ENCODE measurements at places on chromosomes 11 and 22.

GRCh38 chr11:32288276-32288675 is 147.1 kb downstream of the WT1 start:
- no peak for ATAC-seq

DNA sequence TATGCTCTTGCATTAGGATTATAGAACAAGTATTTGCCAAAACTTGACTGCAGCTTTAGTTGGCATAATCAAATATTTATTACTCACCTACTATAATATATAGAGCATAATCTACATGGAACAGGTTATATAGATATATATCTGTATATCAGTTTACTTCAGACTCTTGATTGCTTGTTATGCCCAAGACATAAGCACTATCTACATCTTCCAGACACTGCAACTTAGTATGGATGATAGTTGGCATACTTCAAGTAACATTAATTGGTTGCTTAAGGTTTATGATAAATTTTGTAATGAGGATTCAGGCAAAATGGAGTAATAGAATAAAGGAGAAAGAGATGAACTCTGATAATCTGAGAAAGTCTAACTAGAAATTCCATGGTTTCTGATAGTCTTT is 1.0 kb downstream of the CCDC15 start:
- no peak for ATAC-seq

- ATAC-seq: no peak
Observed at GRCh38 chr11:44763121-44763820, 36.5 kb downstream of the TSPAN18 start.

- ATAC-seq: no peak
Observed at GRCh38 chr11:96424693-96425092, 34.9 kb downstream of the JRKL start.

GRCh38 chr22:27637604-27638003 is 164.0 kb downstream of the MN1 start:
- ATAC-seq: no peak

Data from gastroesophageal sphincter (tissue), 4 donors.